ENCODE measurements at places on chromosomes 7 and 10. TPM values are rescaled to one million over a fixed set of nuclear protein-coding genes. Genes with fewer than 3 reads are reported as not detected.

AGR2 gene
- total RNA-seq: 93.0 TPM

TMEM130 gene
- 2.9 TPM for total RNA-seq

RASSF4 gene
- total RNA-seq: 49.0 TPM

COL28A1 gene
- 2.0 TPM for total RNA-seq

HMX3 gene
- total RNA-seq: not detected

GRCh38 chr10:86968994-86969355 is 693 bp downstream of the ADIRF start:
- peaks cover 67% of the 10 kb centered on the region for H3K4me1 ChIP-seq
- H3K36me3 ChIP-seq: no peaks in the 10 kb centered on the region
- no peak for DNase-seq
- peak overlapping the region; percentile 99 for H3K27ac ChIP-seq

DNA sequence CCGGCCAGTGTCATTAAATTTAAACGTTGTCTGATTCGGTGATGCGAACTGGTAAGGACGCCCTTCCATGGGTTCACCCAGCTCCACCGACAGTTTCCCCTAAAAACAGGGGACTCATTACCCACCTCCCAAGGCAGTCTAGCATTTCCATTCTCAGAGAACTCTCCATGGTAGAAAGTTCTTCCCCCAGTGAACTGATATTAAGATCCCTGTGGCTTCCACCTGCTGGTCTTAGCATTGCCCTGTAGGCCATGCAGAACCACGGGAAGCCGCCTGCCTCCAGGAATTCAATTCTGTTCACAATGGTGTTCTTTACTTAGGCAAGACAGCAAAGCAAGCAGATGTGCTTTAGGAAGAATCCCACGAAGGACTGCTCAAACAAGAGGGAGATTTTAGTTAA is 128.9 kb upstream of the NANOS1 start:
- H3K36me3 ChIP-seq: no peaks in the 10 kb centered on the region
- H3K27me3 ChIP-seq: no peaks in the 10 kb centered on the region
- no peaks in the 10 kb centered on the region for H3K4me1 ChIP-seq
- no peak overlapping the region for H3K4me3 ChIP-seq
- no peak for DNase-seq
- H3K27ac ChIP-seq: no peak overlapping the region

GRCh38 chr7:101373812-101374614 is 11.3 kb downstream of the COL26A1 start:
- no peaks in the 10 kb centered on the region for H3K36me3 ChIP-seq
- no peak overlapping the region for H3K4me3 ChIP-seq
- H3K4me1 ChIP-seq: peaks cover 15% of the 10 kb centered on the region
- no peaks in the 10 kb centered on the region for H3K27me3 ChIP-seq
- peak; percentile 64 for DNase-seq
- no peak overlapping the region for H3K27ac ChIP-seq

DNA sequence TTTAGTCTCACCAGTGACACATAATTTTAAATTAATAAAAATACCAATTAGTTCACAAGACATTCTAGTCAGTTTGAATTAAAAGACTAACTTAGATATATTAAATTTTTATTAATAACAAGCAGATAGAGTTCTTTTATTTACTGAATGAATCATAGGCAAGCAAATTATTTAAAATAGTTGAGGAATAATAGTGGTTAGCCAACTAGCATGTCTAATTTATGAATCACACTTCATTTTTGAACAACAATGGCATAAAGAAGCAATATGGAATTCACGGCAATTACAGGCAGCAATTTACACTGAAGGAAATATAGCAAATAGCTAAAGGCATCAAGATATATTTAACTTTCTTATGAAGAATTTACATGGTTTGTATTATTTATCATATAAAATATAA is 187.0 kb upstream of the SLC26A5 start:
- H3K4me3 ChIP-seq: no peak overlapping the region
- DNase-seq: no peak
- H3K27ac ChIP-seq: no peak overlapping the region
- no peaks in the 10 kb centered on the region for H3K4me1 ChIP-seq

GRCh38 chr7:125563964-125564529 is 634.4 kb upstream of the POT1 start:
- H3K27ac ChIP-seq: no peak overlapping the region
- no peaks in the 10 kb centered on the region for H3K4me1 ChIP-seq
- no peak overlapping the region for H3K4me3 ChIP-seq
- H3K27me3 ChIP-seq: no peaks in the 10 kb centered on the region

DNA sequence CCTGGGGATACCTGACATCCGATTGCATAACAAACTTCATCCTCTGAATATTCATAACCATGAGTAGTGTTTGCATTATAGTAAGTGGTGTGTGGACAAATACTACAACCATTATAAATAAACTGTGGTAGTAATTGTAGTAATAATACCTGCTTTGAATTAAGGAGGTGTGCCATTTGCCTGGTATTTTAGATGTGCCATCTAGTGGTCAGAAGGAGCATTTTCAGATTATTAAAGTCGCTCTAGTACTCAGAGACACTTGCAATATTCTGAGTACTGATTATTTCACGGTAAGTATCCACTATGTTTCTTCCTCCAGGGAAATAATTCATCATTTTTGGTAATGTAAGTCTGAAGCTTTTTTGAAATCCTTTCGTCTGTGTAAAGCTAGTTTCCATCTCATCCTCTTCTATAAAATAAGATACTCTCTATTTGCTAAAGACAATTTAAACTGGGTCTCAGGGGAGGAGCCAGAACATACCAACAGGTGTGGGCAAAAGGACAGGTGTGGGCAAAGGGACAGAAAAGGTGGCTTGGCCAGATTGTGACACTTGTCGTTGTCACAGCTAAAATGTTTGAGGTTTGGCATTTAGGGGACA is 115.3 kb upstream of the WDR11 start:
- no peak for DNase-seq
- no peak overlapping the region for H3K27ac ChIP-seq
- peaks cover 5% of the 10 kb centered on the region for H3K4me1 ChIP-seq
- H3K27me3 ChIP-seq: no peaks in the 10 kb centered on the region

Measured in lower lobe of right lung (tissue), 2 donors.